ENCODE measurements at places on chromosomes 7 and 10.

DNA sequence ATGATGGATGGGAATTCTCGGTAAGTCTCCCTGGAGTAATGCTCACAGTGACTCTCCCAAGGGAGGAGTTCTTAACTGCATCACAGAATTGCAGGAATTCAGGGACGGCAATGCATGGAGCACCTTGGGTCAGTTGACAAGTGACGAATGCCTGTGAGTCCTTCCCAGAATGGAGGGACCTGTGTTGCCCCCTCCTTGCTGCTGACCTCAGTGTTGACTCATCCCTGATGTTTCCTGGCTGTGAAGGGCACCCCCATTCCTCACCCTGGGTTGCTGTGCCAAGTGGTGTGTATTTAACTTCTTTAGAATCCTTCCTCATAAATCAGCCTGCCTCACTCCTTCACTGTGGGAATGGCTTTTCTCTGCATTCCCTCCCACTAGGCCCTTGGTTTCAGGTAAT, 98.9 kb downstream of the LRMDA start:
- DNase-seq, result no peak

GRCh38 chr7:2258661-2259365, 16.8 kb downstream of the NUDT1 start:
- DNase-seq, result no peak

- DNase-seq, result no peak
These were observed 273.0 kb upstream of the BMPER start for GRCh38 chr7:33632322-33632721.

DNA sequence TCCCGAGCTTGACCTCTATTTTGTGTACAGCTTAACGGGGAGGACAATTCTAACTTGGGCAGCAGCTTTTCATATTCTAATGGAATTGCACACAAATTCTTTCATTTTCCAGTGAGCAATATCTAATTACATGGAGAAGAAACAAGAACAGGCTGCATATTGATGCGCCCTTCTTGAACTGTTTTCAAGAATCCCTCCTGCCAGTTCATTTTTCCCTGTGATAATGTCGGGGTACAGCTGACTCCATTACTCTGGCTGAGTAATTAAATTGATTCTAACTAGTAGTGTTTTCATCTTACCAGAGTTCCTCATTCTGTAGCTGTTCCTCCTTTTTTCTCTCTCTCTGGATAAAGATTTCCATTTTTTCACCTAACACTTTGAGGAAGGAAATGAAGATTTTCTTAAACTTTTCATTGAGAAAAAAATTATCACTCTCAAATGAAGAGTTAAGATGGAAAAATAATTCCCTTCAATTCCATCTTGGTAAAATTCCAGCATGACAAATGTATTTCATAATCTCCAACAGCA, 190.9 kb downstream of the FANK1 start:
- DNase-seq, result no peak

DNA sequence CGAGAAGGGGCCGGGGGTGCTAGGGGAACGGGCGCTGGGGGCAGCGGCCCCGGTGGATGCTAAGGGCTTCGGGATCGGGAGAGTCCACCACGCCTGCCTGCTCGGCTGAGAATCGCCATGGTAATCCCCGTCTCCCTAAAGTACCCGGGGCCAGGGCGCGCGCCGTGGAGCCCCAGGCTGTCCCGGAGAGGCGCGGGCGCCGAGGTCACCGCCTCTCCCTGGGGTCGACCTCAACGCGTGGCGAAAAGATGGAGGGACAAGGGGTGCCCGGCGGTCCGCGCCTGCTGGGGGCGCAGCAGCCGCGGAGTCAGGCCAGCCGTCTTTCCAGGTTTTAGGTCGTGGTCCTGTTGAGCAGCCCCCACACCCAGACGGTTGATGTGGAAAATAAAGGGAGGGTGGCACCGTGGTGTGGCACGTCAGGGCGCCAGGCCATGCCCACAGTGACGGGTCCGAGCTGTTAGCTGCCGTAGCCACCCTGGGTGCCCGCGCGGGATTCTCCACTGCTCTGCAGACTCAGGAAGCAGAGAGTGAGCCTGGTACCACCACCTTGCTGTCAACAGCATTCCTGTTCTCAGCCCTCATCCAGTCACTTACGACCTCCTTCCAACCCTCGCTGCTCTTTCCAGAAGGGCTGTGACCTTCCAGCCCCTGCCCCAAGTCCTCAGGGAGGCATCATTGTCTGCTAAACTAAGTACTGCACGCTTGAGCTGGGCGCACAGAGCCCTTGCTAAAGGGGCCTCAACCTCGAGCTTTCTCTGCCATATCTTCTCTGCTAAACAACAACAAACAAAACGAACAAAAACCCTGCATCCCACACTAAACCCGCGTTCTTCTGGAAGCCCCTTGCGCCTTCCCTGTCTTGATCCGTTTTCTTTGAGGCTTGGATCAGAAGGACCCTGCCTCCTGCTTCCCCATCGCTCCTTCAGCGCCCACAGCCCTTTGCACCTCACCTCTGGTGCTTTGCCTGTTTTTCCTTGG, 666 bp downstream of the SMKR1 start:
- DNase-seq, result no peak

DNA sequence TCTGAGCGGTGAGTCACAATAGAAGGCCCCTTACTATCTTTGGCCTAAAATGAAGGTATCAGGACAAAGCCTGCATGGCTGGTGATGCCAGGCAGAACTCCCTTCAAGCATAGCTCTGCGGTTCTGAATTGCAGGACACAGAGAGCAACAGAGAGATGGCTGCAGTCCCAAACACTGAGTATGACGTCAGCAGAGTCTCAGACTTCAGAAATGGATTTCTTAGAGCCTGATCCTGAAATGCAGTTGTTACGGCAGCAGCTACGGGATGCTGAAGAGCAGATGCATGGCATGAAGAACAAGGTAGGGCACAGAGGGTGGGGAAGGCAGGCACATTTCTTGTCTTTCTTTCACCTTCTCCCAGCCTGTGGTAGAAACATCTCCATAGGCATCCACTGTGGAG, 13.5 kb downstream of the CCDC136 start:
- DNase-seq, result no peak

DNA sequence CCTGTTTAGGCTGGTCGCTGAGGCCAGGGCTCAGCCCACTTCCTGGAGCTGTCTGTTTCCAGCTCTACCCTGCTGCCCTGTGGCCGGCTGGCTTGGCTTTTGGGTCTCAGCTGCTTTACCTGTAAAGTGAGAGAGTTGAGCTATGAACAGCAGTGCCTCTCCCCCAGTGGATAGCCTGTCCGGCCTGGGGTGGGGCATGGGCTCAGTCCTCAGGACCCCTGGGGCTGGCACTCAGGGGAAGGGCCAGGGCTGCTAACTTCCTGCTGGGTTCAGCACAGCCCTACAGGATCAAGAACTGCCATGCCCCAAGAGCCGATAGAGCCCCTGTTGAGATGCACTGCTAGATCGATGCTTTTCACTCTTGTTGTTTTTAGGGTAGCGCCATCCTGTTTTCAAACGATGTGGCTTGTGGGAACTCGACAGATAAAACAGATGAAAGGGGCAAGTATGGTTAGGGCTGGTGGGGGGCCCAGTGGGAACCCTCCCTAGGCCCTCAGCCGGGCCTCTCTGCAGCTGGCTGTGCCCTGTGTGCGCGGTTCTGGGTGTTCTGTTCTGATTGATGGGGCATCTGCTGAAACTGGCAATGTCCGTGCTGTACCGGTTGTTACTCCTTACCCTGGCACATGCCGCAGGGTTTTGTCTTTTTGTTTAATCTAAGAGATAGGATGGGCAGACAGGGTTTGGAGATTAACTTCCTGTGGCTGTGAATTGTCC, 10.0 kb upstream of the SFRP5 start:
- no peak for DNase-seq

- DNase-seq, result no peak
These were observed 94.0 kb downstream of the ADARB2 start for GRCh38 chr10:1643161-1643907.

GRCh38 chr7:154388412-154388811, 336.2 kb downstream of the DPP6 start:
- no peak for DNase-seq

Data from SK-N-MC (cell line).